ENCODE measurements at places on chromosomes 12 and 14. TPM values are rescaled to one million over a fixed set of nuclear protein-coding genes. Genes with fewer than 3 reads are reported as not detected.
A peak's percentile ranks its signal among the peaks of the same experiment; 100 is the strongest.

CCDC197 gene
- total RNA-seq, result not detected

GRCh38 chr14:100652744-100653143 lies 65.5 kb upstream of the BEGAIN start:
- DNase-seq, result no peak

GRCh38 chr12:89965993-89966392 lies 257.4 kb upstream of the ATP2B1 start:
- no peak for DNase-seq

DNA sequence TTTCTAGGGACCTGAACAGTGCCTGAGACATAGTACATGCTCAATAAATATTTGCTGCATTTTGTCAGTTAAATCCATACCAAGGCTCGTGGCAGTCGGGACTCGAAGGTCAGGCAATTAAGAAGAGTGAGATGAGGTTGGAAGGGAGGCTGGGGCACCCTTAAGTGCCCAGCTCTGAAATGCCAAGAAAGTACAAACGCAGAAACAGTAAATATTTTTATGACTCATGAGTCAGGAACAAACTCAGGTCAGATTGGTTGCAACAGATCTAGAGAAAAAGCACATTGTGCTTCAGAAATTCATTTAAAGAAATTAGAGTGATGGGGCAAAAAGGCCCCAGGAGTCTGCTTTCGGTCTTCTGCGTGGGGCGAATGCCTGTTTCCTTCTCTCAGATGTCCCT lies 83.0 kb upstream of the FZD10 start:
- no peak for DNase-seq

DNA sequence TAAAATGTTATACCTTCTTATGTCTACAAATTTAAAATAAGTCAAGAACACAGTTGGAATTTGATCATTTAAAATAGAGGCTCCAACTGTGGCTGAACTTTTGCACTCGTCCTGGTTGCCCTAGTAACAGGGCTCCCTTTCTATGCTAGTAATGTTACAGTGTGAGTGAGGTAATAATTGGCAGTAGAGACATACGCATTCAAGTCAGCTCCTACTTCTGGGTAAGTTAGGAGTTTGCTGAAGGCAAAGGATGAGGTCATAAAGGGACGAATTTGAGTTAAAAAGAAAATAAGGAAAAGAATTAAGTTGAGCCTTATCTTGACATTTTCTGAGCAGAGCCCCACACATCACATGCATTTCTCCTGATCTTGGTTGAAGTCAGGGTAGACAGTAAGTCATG lies 129.1 kb downstream of the TMEM117 start:
- no peak for DNase-seq

ENDOU gene
- total RNA-seq, result not detected

AQP6 gene
- total RNA-seq, result not detected

B3GNT4 gene
- not detected for total RNA-seq

- no peak for DNase-seq
These were observed 16.6 kb downstream of the NOXRED1 start for GRCh38 chr14:77406718-77407117.

MFAP5 gene
- 33.0 TPM for total RNA-seq

GRCh38 chr14:105845725-105846309 lies 319.4 kb downstream of the TMEM121 start:
- DNase-seq, result no peak

GRCh38 chr14:75442642-75443041 lies 14.8 kb downstream of the JDP2 start:
- no peak for DNase-seq

SIX6 gene
- not detected for total RNA-seq

SEL1L gene
- total RNA-seq, result 183 TPM

PTPRR gene
- total RNA-seq, result 0.78 TPM

GRCh38 chr14:61591862-61592261 lies 103.5 kb upstream of the HIF1A start:
- DNase-seq, result no peak

DNA sequence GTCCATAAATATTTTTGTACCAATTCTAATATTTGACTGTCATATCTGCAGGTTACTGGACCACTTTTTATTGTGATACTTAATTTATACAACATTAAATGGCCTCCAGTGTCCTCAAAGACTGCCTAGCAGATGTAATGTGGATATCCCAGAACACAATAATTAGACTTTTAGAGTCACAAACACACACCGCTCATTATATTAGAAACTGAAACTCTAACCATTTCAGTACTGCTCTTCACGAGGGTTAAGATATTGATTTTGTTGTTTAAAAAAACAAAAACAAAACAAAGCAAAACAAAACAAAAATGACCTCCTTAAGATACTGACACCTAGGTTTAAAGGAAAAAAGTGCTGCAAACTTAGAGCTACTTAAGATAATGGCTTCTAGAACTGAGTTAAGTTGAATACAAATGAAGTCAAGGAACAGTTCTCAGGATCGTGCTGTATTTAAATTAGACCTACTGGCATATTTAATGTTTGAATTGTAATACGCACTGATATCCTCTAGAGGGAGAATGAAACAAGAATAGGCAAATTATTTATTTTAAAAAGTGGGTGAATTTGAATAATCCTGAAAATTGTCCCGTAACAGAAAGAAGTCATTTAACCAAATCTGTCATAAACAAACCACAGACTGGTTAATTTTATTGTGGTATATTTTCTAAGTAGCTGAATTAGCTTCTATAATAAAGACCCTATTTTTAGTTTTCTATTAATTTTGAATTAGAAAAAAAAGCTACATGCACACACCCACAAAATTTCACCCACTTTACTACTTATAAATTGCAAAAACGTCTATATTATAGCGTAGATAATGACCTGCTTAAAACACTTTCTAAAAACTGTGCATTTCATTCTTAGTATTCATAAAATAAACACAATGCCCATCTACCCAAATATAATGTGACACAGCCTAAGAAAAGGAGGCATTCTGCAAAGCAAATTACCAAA lies 395.2 kb upstream of the DCN start:
- DNase-seq, result no peak

GRCh38 chr14:52553002-52553670 lies 500 bp downstream of the GPR137C start:
- peak; percentile 44 for DNase-seq

DNA sequence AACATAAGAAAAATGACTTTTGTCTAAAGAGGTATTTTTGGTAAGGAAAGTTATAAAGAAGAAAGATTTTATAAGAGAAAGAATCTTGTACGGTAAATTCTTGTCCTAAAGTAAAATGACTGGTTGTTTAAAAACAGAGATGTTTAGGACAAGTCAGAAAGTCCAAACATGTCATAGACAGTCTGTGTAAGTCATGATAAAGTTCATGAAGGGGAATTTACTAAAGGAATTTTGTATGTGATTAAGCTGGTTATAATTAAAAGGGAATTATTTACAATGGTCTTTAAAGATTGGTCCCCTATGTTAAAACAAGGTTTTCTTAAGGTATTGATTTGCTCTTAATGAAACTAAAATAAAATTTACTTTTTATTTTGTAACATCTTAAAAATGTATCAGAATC lies 269.4 kb upstream of the CCDC196 start:
- DNase-seq, result no peak

- peak; percentile 45 for DNase-seq
These were observed 157.5 kb upstream of the ATF7IP start for GRCh38 chr12:14207905-14208551.

RNU4-1 gene
- total RNA-seq, result under 0.01 TPM

SPRYD3 gene
- 35.3 TPM for total RNA-seq

DNA sequence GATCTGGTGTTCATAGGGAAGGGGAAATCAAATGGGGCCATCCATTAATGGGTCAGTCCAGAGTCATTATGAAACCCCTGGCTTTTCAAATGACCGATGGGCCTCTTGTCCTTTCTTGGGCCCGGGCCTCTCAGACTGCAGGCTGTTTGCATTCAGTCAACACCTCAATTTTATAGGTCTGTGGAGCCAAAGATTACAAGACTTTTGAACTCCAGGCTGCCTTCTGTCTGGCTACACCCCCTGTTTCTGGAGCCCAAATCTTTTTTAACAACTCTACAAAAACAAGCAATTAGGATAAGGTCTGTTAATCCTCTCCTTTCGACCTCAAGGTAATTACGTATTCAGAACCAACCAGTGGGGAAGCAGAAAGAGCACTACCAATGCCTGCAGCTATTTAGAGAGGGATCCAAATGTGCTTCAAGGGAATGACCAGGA lies 35.6 kb downstream of the DUSP6 start:
- no peak for DNase-seq

- no peak for DNase-seq
These were observed 76.1 kb downstream of the METTL25 start for GRCh38 chr12:82434392-82434911.

REC8 gene
- 8.9 TPM for total RNA-seq

GRCh38 chr12:5685935-5686334 lies 254.0 kb downstream of the NTF3 start:
- no peak for DNase-seq

- DNase-seq, result no peak
These were observed 78.5 kb upstream of the EIF5 start for GRCh38 chr14:103255555-103255954.

SPRYD4 gene
- 1.6 TPM for total RNA-seq

- no peak for DNase-seq
These were observed 4.4 kb downstream of the MMP17 start for GRCh38 chr12:131832321-131833231.

- no peak for DNase-seq
These were observed 2.9 kb upstream of the PPFIBP1 start for GRCh38 chr12:27521066-27521465.

DNA sequence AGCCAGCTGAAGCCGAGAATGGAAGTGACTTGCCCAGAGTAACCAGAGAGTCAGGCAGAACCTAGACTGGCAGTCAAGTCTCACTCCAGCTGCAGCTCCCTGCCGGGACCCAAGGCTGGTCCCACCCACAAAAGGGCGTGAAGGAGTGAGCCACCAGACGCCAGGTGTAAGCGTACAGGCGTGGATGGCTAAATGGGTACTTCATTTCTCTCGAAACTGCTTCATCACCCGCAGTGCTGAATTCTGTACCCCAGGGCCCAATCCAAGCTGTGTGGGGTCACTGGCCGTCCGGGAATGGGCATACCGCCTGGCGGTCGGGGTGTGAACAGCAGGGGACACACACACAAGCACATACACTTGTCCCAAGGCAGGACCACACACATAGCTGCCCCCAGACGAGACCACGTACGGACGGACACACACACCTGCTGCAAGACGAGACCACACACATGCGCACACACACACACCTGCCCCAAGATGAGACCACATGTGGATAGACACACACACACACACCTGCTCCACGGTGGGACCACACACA lies 34.8 kb downstream of the DEGS2 start:
- DNase-seq, result no peak

DNA sequence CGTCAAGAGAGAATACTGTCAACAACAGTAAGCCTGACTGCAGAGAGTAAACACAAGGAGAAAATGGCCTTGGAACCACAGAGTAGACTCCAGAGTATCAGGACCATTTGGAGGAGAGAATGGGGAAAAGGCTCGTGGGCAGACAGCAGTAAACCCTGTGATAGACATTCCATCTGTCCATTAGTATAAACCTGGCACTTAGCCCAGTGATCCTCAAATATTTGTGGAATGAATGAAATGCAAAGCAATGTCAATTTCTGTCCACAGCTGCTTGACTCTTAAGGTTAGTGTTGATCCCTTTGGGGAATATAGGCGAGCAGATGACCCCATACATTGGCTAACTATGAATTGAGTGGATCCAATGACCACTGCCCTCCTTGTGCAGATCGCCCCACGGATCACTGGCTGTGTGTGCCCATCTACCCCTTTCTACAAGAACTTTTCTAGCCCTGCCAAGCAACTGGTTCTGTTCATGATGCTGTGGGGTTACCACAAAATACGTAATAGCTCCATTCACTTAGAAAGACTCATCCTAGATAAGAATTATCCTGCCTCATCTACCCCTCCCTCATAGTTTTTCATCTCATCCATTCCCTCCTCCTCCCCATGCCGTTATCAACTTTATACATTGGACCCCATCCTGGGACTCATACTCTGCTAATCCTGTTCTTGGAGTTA lies 846.8 kb downstream of the NRXN3 start:
- DNase-seq, result no peak

DNA sequence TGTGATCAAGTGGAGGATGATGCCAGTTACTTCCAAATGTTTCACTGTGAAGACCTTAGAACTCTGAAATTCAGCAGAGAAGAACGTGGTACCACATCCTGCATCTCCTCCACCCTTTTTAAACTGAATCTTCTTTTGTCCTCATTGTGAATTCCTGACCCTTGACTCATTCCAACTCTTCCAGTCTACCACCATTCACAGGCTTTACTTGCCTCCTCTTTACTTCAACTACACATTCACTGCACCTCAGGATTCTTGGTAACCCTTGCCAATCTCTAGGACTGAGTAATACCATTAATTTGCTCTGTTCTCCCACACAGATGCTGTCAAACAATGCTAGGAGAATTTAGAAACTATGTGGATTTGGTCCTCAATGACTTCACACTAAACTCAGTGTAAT lies 37.3 kb downstream of the PPP1R12A start:
- DNase-seq, result no peak

DNA sequence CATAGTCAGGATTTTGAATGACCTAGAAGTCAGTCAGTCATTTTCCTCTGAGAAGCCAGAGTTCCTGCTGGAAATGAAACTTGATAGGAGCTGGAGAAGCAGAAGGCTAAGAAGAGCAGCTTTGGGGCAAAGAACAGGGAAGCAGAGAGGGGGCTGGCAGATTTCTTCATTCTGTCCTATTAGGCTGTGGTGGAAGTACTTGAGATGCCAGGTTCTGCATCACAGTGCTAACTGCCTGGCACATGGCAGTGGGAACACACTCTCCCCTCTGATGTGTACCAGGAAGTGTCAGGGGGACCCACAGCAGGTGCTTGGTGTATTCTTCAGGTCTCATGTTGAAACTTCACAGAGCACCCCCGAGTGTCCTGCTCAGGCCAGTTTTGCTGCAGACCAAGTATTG lies 61.0 kb downstream of the SUSD6 start:
- DNase-seq, result no peak

LRRK2 gene
- total RNA-seq, result 8.2 TPM

- no peak for DNase-seq
These were observed 816.1 kb upstream of the TMEM132C start for GRCh38 chr12:127450826-127451225.

CLEC4D gene
- total RNA-seq, result not detected

RAD9B gene
- 2.3 TPM for total RNA-seq
